ENCODE measurements at places on chromosomes 11 and 22.

- DNase-seq = no peak
Measured at GRCh38 chr11:70825893-70826540, 426.4 kb downstream of the SHANK2 start.

DNA sequence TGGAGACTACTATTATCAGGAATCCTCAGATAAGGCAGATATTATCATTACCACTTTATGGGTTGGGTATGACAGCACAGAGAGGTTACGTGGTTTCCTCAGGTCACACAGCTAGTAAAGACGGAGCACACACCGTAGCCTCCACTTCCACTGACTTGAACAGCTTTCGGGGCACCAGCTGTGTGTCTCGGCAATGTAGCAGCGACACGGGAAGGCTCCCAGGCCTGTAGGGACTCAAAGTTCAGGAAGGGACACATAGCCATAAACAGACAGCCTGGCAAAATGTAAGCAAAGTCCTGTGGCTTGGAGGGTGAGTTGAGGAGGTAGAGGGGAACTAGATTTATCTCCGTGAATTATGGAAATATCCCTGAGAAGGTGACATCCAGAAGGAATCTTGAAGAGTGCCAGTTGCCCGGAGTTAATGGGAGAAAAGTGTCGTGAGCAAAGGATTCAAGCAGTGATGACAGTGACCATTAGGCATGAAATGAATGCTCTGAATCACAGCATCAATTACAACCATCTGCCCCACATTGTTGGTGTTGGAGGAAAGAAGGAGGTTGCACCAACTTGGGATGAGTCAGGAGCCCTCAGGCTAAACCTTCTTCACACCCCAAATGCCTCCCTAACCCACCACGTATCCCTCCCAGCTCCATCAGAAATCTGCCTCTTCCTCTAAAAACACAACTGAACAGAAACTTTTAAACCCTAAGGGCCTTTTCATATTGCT lies 106.7 kb upstream of the ASPHD2 start:
- DNase-seq = no peak

DNA sequence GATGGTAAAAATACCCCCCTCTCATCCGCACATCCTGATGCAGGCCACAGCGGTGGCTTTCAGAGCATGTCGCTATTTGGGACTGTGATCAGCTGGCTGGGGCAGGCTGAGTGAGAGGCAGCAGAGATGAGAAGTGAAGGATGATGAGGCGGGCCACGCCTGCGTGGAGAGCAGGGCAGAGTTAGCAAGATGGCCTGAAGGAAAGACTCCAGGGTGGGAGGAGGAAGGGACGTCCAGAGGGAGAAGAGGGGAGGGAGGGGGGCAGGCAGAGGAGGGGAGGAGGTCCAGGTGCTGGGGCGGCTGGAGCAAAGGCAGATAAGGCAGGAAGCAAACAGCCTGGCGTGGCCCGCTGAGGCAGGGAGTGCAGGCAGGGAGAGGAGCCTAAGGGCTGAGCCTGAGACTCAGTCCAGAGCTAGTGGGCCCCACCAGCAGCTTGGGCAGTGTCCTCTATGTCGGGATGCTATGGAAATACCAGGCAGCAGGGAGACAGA lies 29.1 kb downstream of the LRFN4 start:
- DNase-seq = no peak

- DNase-seq = no peak
Measured at GRCh38 chr11:12702999-12703453, 28.8 kb downstream of the TEAD1 start.

DNA sequence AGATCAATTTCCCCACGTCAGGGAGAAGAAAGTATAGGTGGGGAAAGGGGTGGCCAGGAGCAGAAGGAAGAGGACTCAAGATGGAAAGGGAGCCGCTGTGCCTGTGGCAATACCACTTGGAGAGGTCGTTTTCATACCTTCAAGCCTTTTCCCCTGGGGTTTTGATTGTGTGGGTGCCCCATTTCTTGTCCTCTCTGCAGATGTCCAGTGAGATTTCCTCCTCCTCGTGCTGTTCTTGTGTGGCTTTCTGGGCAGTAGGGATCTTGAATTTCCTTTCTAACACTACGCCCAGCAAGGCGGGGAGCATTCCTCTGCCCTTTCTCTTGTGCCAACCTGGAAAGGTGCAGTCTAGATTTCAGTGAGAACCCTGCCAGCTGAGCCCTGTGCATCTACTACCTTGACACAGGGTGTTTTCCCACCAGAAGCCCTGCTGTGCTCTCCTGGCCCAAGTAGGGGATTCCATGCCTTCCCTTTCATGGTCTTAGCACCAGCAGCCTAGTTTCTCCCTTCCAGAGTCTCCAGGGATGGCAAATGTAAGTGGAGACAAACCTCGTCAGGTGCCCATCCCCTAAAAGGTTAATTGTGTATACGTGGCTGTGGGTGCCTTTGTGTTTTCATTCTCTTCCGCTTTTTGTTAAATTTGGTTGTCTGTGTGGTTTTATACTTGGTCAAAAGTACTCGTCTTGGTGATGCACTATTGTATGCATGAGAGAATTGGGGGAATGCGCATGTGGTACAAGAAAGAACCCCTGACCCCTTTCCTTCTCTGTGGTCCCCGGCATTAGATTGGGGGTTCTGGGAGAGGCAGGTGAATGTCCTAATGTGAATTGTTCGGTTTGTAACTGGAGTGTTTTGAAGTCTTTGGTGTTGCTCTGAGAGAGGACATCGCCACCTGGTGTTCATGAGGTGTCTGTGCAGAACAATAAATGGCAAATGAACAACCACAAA lies 71.4 kb upstream of the MPEG1 start:
- peak; percentile 65 for DNase-seq

- no peak for DNase-seq
Measured at GRCh38 chr22:23400286-23400981, 179.7 kb downstream of the IGLL1 start.

DNA sequence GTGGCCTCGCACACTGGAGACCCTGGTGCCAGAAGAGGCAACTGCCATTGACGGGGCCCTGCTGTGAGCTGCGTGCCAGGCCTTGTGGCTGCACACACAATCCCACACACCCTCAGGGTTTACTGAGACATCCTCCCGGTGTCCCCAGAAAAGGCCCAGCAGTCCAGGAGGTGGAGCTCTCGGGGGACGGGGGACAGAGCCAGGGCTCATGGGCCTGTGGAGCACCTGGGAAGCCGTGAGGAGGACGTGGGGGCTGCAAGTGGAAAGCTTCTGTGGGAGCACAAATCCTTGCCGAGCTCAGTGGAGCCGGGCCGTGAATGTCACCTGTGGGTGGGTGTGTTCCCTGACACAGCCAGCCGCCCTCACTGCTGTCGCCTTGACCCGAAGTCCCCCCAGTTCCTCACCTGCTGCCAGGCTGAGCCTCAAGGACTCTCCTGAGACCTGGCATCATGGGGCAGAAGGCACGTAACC lies 609.7 kb downstream of the TBC1D22A start:
- DNase-seq = no peak

- no peak for DNase-seq
Measured at GRCh38 chr11:75593286-75593915, 31.3 kb downstream of the SERPINH1 start.

GRCh38 chr11:69874984-69875624 lies 55.9 kb upstream of the FGF3 start:
- no peak for DNase-seq

DNA sequence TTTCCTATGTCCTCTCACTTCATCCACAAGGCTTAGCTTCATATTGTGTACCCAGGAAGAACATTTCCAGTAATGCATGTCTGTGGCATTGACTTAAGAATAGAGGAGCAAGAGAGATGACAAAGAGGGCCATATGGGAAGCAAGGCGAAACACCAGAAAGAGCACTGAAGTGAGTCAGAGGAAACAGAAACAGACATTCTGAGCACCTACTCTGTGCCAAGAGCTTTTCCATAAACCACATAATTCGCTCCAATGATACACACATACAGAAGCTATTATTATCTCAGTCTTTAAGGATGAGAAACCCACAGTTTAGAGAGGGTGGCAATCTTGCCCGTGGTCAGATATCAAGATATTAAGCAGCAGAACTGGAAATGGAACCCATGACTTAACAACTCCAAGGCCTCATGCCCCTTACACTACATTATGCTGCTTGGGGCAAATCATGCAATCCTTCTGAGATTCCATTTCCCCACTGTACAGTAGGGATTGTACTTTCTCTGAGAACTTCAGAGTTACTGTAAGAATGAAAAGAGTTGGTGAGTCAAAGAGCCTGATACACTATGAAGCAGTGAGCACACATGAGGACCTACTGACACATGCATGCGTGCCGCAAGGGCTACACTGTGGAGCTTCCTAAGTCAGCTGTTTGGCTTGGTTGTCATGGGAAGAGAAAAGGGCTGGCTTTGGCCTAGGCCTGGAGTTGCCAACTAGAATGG lies 126.6 kb downstream of the KCNC1 start:
- DNase-seq = no peak

GRCh38 chr11:7577291-7578190 lies 63.7 kb downstream of the PPFIBP2 start:
- no peak for DNase-seq

GRCh38 chr11:122808478-122808869 lies 29.8 kb upstream of the CRTAM start:
- DNase-seq = no peak

DNA sequence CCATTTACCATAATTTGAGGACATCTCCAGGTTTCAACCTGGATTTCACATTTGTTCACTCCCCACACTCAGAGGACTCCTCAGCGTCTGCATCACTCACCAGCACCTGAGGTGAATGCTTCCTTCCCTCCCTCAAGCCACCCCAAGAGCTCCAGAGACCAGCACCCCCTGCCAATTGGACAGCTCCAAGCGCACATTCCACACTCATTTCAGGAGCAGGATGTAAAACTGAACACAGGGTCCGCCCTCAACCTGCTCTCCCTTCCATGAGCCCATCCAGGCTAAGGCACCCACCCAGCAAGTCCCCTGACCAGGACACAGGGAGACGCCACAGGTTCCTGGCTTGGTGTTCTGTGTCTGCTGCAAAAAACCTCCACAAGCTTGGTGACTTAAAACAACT lies 3.9 kb downstream of the SCGB1D1 start:
- DNase-seq = no peak

GRCh38 chr11:71933141-71933933 lies 4.5 kb downstream of the RNF121 start:
- no peak for DNase-seq

GRCh38 chr11:124415356-124415923 lies 9.2 kb downstream of the OR8B4 start:
- no peak for DNase-seq

GRCh38 chr11:128886406-128887124 lies 4.6 kb upstream of the KCNJ5 start:
- DNase-seq = no peak

DNA sequence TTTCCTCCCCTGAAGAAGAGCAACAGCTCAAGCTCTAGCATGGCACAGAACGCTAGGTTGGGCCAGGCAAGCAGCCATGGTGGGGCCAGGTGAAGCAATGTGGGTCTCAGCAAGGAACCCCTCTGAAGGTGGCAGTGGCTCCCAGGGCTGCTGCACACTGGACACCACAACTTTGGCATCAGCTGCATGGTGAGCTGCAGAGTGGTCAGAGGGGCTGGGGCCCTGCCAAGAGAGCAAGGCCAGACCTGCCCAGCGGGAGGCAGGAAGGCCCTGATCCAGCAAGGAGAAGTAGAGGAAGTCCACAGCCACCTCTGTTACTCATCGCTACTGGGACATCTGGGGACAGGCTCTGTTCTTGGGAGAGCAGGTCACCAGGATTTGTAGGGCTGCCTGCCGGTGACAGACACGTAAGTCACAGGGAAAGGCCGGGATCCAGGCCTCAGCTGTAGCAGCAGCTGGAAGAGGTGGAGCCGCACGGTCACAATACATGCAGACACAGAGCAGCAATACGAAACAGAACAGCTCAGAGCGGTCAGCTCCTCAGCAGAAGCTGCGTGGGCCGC lies 12.4 kb downstream of the CYB561A3 start:
- no peak for DNase-seq

DNA sequence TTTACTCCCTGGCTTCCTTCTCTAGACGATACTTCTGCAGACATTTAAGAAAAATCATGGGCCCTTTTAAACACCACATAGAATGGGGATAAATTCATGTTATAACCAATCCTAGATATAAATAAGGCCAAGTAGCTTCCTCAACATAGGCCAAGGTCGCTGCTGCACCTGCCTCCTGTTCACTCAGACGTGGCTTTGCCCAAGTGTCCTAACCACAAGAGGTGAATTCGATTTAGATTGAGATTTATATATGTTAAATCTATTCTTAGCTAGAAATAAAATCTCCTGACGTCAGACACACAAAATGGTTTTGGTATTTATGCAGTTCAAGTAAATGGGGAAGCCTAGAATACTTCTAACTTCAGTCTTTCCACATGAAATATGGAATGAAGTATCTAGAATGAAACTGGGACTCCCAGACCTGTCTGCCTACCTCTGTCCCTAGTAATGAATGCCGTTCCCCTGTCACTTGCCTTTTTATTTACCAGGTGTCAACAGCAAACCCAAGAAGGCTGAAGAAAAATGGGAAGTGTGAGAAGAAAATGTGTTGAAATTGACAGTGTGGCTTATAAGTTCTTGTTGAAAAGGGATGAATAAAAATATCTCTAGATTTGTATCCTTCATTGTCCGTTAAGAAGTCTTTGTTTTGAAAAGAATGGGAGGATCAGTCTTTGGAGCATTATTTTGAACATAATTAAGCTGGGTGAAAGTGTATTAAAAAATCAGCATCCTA lies 131.8 kb downstream of the HIPK3 start:
- no peak for DNase-seq

DNA sequence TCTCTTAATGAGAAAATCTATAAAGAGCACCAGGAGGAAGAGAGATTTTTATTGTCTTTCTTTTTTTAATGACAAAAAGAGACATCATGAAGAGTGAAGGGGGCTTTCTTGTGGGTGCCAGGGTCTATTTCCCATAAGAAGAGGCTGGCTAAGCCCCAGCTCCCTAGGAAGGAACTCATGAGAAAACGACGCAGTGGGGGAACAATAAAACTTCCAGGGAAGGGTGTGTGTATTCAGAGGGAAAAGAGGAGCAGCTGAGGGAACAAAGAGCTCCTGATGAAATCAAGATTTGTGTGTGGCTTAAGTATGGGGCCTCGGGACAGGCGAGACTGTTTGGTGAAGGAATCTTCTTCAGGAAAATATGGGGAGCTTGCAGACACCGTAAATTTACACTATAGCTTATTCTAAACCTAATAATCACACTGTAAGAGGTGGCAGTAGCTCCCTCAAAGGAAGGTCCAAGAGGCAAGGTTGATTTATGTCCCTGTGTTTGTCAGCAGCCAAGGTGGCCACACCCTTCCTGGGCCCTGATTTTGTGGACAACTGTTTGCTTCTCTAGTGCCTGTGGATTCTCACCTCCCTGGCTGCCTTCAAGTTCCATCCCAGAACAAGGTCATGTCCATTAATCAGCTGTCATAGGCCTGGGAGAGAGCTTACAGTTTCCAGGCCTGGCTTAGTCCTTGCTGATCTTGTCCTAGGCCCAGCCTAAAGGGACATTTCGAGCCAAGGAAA lies 615.7 kb downstream of the INSC start:
- no peak for DNase-seq

- DNase-seq = no peak
Measured at GRCh38 chr11:69092263-69092662, 43.5 kb downstream of the TPCN2 start.

GRCh38 chr22:19644314-19645223 lies 69.7 kb upstream of the SEPTIN5 start:
- no peak for DNase-seq

- DNase-seq = peak; percentile 65
Measured at GRCh38 chr22:43230971-43231723, 44.2 kb upstream of the TTLL12 start.
